ENCODE measurements at places on chromosomes 2 and 18. TPM values are rescaled to one million over a fixed set of nuclear protein-coding genes. Genes with fewer than 3 reads are reported as not detected.

The C2orf78 gene
- not detected for total RNA-seq

The ALPI gene
- total RNA-seq = not detected

The DCDC2C gene
- not detected for total RNA-seq

The MERTK gene
- 2.2 TPM for total RNA-seq

The CFAP65 gene
- 0.16 TPM for total RNA-seq

The CHRND gene
- total RNA-seq = not detected

The CTIF gene
- 15.1 TPM for total RNA-seq

The SLC4A3 gene
- total RNA-seq = 3.2 TPM

The GCKR gene
- total RNA-seq = not detected

The NAT8 gene
- total RNA-seq = not detected

The STAT4 gene
- 3.6 TPM for total RNA-seq

The SERPINB2 gene
- total RNA-seq = 0.07 TPM

The ANKRD30BL gene
- not detected for total RNA-seq

The IL36RN gene
- total RNA-seq = 0.14 TPM

The PFN4 gene
- total RNA-seq = 2.0 TPM

The KRTCAP3 gene
- total RNA-seq = 0.62 TPM

The ALPG gene
- total RNA-seq = 0.38 TPM

The RETSAT gene
- total RNA-seq = 57.3 TPM

The PLGLB1 gene
- total RNA-seq = 0.53 TPM

The NEU4 gene
- 0.37 TPM for total RNA-seq

The APOB gene
- total RNA-seq = 0.01 TPM

The UGT1A1 gene
- total RNA-seq = 0.78 TPM

The AQP12A gene
- total RNA-seq = not detected

The EPB41L5 gene
- total RNA-seq = 3.4 TPM

The ZNF892 gene
- total RNA-seq = 0.91 TPM

The DSG4 gene
- not detected for total RNA-seq
